ENCODE measurements at places on chromosomes 6 and 20.

DNA sequence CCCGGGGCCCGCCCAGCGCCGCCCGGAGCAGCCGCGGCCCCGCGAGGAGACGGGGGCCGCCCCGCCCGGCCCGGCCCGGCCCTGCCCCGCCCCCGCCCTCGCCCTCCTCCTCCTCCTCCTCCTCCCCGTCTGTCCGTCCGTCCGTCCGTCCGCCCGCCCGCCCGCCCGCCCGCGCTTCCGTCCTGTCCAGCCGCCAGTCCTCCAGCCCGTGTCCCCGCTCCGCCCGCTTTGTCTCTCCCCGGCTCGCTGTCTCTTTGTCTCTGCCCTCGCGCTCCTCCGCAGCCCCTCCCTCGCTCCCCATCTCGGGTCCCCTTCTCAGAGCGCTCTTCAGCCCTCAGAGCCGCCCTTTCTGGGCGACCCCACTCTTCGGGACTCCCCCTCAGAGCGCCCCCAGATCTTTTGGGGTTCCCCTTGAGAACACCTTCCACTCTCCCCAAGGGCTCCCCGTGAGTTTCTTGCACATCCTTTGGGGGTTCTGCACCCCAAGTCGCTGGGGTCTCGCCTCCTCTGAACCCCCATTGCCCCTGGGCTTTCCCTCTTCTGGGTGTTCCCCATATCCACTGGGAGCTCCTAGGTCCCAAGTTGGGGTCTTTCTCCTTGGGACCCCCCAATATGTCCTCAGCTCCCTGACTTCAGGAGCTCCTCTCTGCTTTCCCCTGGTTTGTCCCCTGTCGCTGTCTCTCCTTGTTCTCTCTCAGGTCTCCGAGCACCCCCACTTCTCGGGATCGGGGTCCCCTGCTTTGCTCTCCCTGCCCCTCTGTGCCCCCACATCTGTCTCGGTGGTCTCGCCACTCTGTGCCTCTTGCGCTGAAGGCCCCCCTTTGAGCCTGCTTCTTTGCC lies 79.5 kb upstream of the MYL9 start:
- DNase-seq, result peak; percentile 74

GRCh38 chr6:118696271-118696670 lies 44.9 kb upstream of the CEP85L start:
- DNase-seq, result no peak

DNA sequence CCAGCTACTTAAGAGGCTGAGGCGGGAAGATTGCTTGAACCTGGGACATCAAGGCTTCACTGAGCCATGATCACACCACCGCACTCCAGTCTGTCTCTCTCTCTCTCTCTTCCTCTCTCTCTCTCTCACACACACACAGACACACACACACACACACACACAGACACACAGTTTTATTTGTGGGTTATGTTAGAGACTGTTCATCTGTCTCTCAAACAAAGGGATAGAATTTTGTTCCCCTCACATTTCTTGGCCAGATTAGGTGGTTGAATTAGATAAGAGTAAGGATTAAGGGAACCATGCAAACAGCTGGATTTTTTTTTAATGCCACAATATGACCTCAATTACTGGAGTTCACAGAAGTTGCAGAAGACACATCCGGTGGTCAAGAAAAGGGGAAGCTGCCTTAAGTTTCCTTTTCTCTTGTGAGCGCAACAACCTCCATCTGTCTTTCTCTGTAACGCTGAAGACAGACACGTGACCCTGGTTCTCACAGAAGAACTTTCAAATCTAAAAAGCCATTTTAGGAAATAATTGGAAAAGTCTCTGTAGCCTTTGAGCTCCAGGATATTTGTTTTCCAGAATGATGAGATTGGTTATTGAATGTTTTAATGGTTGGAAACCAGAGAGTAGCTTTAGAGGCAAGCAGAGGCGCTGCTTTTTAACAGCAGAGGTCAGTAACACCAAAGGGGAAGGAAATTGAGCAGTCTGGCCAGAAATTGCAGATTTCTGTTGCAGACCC lies 32.9 kb upstream of the LGSN start:
- peak; percentile 49 for DNase-seq

GRCh38 chr6:2791450-2791974 lies 26.3 kb downstream of the WRNIP1 start:
- peak; percentile 22 for DNase-seq

DNA sequence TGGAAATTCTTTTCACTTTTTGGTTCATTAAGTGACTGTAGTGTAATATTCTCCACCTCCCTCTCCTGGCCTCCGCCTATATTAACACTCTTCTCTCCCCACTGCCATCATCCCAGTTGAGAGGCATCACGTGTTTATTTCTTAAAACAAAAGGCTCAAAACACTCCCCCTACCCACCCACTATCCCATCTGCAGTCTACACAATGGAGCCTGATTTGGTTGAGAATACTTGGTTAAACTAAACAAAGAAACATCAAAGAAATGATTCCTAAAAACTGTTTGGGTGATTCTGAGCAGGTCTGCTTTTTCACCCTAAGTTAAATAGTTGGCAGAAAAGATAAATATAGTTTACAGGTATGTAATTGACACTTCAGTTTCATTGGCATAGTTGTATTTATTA lies 5.9 kb downstream of the TFAP2B start:
- DNase-seq, result no peak

GRCh38 chr6:4585682-4586468 lies 190.3 kb upstream of the CDYL start:
- DNase-seq, result no peak

GRCh38 chr20:24700166-24700860 lies 230.9 kb downstream of the SYNDIG1 start:
- DNase-seq, result no peak

DNA sequence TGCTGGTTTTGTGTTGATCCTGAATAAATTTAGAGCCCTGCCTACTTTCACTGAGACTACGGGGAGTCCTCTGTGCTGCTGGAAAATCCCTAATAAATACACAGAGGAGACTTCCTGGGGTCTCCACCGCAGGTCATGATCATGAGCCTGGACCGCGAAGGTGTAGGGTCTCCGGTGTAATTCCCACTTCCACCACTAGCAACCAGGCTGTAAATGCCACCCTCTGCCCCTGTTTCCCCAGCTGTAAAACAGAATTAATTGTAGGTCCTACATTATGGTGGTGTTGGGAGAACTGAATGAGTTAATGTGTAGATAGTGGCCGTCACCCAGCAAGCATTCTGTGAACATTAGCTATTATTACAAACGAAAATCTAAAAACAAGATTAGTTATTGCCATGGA lies 191.6 kb upstream of the THBS2 start:
- no peak for DNase-seq

- peak; percentile 49 for DNase-seq
These were observed 470.2 kb downstream of the ADGRB3 start for GRCh38 chr6:69105288-69105687.

- peak; percentile 13 for DNase-seq
These were observed 8.8 kb downstream of the DEFB129 start for GRCh38 chr20:235891-236290.

DNA sequence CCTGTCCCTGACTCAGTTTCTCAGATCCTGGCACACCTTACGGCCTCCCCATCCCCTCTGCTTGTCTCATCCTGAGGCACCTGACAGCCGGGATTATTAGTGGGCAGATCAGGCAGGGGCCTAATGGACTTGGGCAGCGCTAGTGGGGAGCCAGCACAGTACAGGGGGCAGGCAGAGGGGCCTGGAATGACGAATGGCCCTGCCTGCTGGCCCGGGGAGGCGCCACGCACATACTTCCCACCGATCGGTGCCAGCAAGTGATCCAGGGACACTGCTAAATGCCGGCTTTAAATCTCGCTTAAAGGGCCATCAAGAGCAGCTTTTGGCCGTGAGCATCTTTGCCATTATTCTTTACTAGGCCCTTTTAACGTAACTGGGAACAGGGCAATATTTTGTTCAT lies 188.4 kb downstream of the DHX35 start:
- no peak for DNase-seq

DNA sequence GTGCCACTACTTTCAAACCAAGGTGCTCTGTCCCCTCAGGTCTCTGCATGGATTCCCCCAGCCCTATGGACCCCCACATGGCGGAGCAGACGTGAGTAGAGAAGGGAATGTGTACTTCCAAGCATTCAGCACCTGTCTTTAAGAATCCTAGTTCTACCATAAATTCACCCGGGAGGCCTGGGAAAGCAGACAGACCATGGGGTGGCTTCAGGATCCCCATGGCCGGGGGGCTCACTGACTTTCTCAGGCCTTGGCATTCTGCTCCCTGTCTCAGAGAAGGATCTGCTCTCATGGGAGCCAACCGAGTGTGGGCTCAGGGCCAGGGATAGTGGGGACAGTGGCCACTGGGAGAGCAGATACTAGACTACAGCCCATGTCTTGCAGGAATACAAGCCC lies 2.3 kb downstream of the CDC25B start:
- no peak for DNase-seq

GRCh38 chr20:63693083-63693732 lies 3.2 kb upstream of the TNFRSF6B start:
- DNase-seq, result no peak

GRCh38 chr6:26032340-26033084 lies 54.7 kb upstream of the HFE start:
- peak; percentile 66 for DNase-seq

DNA sequence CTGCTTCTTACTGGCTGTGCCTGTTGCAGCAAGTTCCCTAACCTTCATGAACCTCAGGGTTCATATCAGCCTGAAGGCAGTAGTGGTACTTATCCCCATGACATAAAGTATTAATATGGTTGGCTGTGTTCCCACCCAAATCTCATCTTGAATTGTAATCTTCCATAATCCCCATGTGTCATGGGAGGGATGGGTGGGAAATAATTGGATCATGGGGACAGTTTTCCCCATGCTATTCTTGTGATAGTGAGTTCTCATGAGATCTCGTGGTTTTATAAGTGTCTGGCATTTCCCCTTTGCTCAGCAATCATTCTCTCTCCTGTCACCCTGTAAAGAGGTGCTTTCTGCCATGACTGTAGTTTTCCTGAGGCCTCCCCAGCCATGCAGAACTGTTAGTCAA lies 61.8 kb downstream of the FAM229B start:
- DNase-seq, result no peak

GRCh38 chr6:77880501-77880900 lies 227.7 kb downstream of the MEI4 start:
- peak; percentile 7 for DNase-seq

- peak; percentile 98 for DNase-seq
These were observed 20.7 kb upstream of the UTRN start for GRCh38 chr6:144264270-144265060.
